ENCODE measurements at places on chromosomes 2 and 18.

- DNase-seq = no peak
Observed at GRCh38 chr18:31658670-31659575, 25.5 kb downstream of the B4GALT6 start.

DNA sequence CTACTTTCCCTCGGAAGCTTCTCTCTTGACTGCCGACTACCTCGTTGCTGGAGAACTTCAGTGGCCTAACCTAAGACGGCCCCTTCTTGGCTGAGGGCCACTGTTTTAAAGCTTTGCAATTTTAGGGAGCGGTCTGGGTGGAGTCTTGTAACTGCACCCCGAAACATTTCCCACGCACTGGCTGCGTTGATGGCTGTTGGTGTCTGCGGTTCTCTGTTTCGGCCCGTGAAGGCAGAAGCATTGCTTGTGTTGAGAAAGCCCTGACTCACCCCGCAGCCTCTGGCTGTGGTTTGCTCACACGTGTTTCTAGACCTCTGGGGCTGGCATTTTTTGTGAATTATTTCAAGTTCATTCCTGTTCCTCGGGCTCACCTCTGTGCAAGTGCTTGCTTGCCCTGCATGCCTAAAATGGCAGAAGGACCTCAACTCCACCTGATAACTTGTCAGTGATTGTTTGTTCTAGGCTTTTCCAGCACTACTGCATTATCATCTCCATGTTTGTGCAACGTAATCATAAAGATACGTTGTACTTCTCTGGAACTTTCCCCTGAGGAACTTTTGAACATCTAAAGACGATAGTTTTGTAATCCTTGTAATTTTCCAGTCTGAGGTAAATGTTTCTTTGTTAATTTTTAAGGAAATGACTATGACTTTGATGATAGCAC, 94.2 kb upstream of the DLX2 start:
- DNase-seq = no peak

DNA sequence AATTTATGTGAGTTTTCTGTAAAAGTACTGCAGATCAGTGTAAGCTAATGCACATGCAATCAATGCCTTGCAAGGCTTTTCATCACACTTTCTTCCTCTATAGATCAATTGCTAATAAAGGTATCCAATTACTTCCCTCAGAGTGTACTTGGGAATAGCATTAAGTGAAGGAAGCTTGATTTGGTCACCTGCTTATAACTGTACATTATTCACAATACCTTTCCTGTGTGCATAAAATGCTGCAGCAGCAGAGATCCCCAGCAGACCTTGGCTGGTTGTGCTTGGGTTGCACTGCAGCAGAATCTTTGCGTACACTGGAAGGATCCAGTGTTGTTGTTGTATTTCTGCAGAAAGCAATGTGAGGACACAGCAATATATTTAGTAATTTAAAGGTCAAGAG, 18.5 kb upstream of the SCN9A start:
- DNase-seq = no peak

GRCh38 chr2:69789772-69790600, 39.5 kb upstream of the GMCL1 start:
- no peak for DNase-seq
